ENCODE measurements at places on chromosomes 5 and 9. TPM values are rescaled to one million over a fixed set of nuclear protein-coding genes. Genes with fewer than 3 reads are reported as not detected.

DNA sequence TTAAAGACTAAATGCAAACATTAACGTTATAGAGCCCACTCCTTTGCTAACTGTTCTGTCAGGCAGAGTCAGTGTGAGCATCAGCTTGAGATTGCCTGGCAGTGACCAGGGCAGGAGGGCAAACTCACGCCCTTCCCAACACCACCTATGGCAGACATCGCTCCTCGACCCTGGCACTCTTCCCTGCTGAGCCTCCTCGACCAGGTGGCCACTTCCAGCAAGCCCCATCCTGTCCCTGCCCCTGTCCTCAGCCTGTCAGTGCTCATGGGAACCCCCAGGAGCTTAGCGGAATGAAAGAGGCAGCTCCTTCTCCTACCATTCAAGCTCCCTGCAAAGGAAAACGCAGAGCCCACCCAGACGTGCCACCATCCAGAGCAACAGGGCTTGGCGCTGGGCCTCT lies 42.0 kb downstream of the PRRT1B start:
- no peak for DNase-seq

GRCh38 chr9:137606005-137606621 lies 627 bp downstream of the ARRDC1 start:
- no peak for DNase-seq

DNA sequence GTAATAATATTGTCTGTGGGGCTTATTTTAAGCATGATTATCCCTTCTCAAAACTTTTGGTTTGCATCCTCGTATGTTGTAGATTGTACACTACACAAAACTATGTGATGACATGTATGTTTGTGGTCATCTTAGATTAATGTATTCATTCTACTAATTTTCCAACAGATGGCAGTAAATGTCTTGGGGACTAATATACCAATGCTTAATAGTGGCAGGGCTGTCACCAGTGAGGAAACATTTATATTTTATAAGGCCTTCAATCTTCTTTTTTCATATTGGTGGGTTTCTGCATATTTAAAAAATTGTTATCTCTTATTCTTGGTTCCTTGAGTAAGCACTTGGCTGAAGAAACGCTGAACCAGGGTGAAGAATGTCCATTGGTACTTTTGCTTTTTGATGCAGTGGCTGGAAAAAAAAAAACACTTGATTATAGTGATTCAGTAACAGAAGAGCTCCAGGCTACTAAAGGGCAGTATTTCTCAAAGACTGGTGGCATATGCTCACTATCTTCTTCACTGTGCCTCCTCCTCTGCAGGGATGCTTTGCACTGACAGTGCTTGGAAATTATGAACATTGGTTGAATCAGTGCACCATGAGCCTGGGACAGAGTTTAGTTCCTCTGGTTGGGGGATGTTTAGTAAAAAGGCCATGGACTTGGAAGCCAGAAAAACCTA lies 530.3 kb downstream of the RASEF start:
- no peak for DNase-seq

TAF1L gene
- 0.08 TPM for polyA plus RNA-seq

LCNL1 gene
- polyA plus RNA-seq = 0.17 TPM

PITX1 gene
- not detected for polyA plus RNA-seq

CORO2A gene
- 2.2 TPM for polyA plus RNA-seq

PTGES gene
- 4.0 TPM for polyA plus RNA-seq

All from left renal cortex interstitium (tissue), 4 donors.